Cardiac ventricle fibroblast (primary cell): ENCODE measurements at places on chromosomes 7 and 10. TPM values are rescaled to one million over a fixed set of nuclear protein-coding genes. Genes with fewer than 3 reads are reported as not detected.

Gene APBB1IP
- 7.2 and 8.4 TPM in 2 replicates for total RNA-seq

Gene ZNF25
- total RNA-seq, result 7.6 and 9.1 TPM in 2 replicates

Gene PILRB
- total RNA-seq, result 3.2 and 6.1 TPM in 2 replicates

Gene MAT1A
- total RNA-seq, result not detected in 2 replicates

Gene RNF148
- 0.19 and 0.20 TPM in 2 replicates for total RNA-seq

Gene STEAP1B
- total RNA-seq, result 1.1 and 1.8 TPM in 2 replicates

Gene FLNC
- total RNA-seq, result 94.0 and 106 TPM in 2 replicates

Gene HYAL4
- total RNA-seq, result not detected in 2 replicates

Gene PCDH15
- not detected in 2 replicates for total RNA-seq

Gene GRID2IP
- not detected in 2 replicates for total RNA-seq

Gene SLC29A3
- 3.0 and 4.1 TPM in 2 replicates for total RNA-seq

Gene IDI2
- not detected in 2 replicates for total RNA-seq

Gene FRA10AC1
- 3.6 and 61.6 TPM in 2 replicates for total RNA-seq

Gene OPN1SW
- total RNA-seq, result not detected in 2 replicates

Gene ENTPD1
- 0.49 and 0.75 TPM in 2 replicates for total RNA-seq

Gene CACNA2D1
- total RNA-seq, result 47.1 and 78.8 TPM in 2 replicates

Gene C7orf33
- not detected in 2 replicates for total RNA-seq

Gene CELF2
- 14.2 and 17.1 TPM in 2 replicates for total RNA-seq

Gene RBP3
- not detected in 2 replicates for total RNA-seq

Gene GPER1
- 5.6 and 7.6 TPM in 2 replicates for total RNA-seq

Gene OR2A7
- total RNA-seq, result 0.20 and 1.3 TPM in 2 replicates

Gene SMC3
- total RNA-seq, result 19.3 and 21.2 TPM in 2 replicates

Gene SFR1
- 5.8 and 6.6 TPM in 2 replicates for total RNA-seq

Gene HIPK2
- 69.1 and 72.6 TPM in 2 replicates for total RNA-seq

Gene CYP3A7
- total RNA-seq, result not detected in 2 replicates

Gene SDK1
- 0.44 and 0.62 TPM in 2 replicates for total RNA-seq

Gene TMEM139
- total RNA-seq, result 0.24 TPM in 1 of 2 replicates, not detected in the other

Gene STAG3
- 0.87 and 2.6 TPM in 2 replicates for total RNA-seq

Gene PNLIP
- total RNA-seq, result not detected in 2 replicates

Gene IL6
- total RNA-seq, result 3.1 and 5.2 TPM in 2 replicates

Gene ADAM22
- 0.19 and 0.34 TPM in 2 replicates for total RNA-seq

Gene CDK1
- total RNA-seq, result 4.6 and 5.2 TPM in 2 replicates

Gene BTBD16
- not detected in 2 replicates for total RNA-seq

Gene FGFR2
- 0.15 TPM in 1 of 2 replicates, not detected in the other for total RNA-seq

Gene SFTPD
- total RNA-seq, result not detected in 2 replicates

Gene IL2RA
- total RNA-seq, result not detected in 2 replicates

Gene TMEM140
- 25.7 and 31.1 TPM in 2 replicates for total RNA-seq

Gene OR2A5
- total RNA-seq, result not detected in 2 replicates

Gene SLC39A12
- total RNA-seq, result not detected in 2 replicates

Gene SGCE
- 136 and 143 TPM in 2 replicates for total RNA-seq
